ENCODE measurements at places on chromosomes 3 and 15.

GRCh38 chr15:65902373-65902772, 33.1 kb downstream of the RAB11A start:
- DNase-seq, result peak; percentile 50

GRCh38 chr15:65653801-65654521, 32.2 kb downstream of the SLC24A1 start:
- DNase-seq, result no peak

GRCh38 chr3:126551839-126552687, 6.7 kb downstream of the C3orf22 start:
- no peak for DNase-seq

DNA sequence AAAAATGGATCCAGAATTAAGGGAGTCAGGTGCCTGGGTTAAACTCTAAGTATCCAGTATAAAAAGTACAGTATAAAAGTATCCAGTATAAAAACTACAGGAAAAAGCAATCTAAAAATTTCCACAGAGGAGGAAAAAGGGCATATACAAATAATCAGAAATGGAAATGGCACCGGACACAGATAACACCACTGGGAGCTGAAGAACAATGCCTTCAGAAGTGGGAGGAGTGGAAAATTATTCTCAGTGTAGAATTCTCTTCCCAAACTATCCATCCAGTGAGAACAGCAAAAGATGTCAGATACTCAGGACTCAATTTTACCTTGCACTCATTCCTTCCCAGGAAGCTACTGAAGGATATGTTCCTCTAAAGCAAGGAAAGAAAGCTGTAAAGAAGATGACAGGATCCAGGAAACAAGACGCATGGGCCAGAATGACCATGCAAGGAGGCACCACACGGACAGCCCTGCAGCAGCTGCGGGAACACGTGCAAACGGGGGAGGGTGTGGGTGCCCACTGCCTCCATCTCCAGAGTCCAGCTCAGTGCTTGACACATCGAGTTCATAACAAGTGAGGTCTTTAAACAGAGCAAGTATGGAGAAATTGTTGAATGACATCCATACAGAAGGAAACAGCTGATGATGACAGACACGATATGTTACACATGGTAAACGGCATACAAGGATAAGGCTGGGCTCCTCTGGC, 68.5 kb downstream of the CHSY1 start:
- no peak for DNase-seq

DNA sequence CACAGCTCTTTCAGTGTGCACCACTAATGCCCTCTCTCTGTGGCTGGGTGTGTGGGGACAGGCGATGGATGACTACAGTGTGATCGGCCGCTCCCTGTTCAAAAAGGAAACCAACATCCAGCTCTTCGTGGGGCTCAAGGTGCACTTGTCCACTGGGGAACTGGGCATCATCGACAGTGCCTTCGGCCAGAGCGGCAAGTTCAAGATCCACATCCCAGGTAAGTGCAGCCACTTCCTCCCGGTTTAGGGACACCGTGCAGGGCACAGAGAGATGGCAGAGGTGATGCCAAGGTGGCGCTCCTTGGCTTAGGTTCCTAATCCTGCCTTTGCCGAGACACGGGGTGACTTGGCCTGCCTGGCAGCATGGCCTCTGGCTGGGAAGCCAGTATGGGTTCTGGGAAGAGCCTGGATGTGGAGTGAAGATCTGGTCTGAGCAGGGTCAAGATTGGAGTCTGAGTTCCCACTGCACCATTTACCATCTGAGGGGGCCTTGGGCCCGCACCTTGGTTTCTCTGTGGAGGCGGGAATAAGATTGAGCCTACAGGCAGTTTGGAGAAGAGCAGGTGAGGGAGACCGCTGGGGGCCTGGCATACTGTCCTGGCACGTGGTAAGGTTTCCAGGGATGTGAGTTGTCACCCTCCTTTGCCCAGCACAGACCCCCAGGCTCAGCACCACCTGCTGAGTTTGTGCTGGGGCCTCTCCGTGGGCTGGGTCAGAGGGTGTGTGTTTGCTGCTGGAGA, 108.4 kb downstream of the DNAJB8 start:
- no peak for DNase-seq

DNA sequence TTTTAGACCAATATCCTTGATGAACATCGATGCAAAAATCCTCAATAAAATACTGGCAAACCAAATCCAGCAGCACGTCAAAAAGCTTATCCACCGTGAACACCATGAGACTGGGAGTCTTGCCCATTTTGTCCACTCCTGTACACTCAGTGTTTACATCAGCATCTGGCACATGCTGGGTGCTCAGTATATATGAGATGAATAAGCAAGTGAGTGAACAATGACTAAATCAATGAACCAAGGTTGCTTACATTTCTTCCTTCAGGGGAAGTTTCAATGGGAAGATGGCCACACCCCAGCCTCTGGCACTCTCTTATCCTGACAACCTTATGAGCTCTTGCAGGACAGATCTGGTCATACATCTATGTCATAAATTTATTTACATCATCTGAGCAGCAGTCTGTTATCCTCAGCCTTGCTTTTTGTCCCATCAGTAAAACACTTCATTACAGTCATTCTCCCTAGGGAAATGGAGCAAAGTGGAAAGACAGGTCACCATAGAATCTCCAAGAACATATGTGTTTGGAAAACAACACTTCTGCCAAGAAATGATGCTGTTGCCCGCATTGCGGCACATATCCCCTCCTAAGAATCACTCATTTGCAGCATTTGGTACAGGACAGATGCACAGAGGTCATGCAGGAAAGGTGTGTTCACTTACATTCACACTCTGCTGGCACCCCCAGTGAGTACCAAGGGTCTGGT, 171.8 kb upstream of the EIF1B start:
- DNase-seq, result no peak

DNA sequence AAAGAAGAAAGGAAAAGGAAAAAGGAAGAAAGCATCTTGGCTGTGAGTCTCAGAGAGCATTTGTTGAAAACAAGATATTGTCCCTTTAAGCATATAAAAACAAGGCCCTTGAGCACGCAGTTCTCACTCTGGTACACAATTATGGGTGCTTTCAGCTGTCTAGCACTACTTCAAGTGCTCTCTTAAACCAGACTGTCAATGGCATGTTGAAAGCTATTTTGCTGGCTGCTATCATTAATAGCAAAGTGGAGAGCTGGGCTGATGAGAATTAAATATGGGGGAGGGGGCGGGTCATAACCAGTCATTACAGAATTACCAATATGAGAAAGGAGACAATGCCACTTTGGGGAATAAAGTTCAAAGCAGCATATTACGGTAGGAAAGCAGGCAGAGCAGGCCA, 9.3 kb downstream of the TLE3 start:
- DNase-seq, result no peak

DNA sequence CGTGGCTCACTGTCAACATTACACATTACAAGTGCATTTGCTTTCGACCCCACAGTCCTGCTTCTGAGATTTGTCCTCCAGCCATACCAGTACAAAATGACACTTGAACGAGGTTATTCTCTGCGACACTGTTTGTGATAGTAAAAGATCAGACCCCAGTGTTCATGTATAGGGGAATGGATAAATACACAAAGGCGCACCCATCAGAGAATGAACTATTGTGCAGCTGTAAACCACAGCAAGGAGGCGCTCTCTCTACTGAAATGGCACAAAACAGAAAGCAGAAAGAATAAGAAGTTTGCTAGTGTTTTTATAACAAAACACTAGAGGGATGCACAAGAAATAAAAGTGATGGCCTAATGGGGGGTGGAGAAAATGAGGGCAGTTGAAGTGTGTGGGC, 4.9 kb upstream of the CHSY1 start:
- no peak for DNase-seq

DNA sequence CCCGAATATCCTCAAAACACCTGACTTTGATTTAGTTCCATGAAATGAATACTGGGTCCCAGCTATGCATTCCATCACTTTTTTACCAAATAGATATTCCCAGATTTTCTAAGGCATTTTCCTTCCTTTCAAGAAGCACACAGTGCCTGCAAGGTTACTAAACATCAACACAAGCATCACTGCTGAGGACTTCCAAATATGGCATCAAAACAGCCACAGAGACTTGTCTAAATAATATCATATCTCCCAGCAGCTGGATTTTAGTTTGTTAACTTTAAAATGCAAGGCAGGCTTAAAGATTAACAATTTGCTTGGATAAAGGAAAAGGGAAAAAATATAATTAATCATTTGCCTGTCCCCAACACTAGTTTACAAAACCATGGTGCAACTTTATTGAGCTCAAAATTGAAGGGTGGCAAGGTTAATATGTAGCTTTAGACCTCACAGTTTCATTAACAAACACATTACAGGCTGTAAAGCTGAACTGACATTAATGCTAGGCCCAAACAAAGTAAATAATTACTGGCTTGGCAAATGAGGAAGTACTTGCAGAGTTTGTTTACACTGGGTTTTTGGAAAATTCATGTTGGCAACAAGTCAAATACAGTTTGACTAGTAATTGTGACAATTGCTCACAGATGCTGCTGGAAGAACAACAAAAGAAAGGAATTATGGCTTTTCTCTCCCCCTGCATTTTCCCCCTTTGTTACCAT, 401.7 kb upstream of the CDIN1 start:
- no peak for DNase-seq

DNA sequence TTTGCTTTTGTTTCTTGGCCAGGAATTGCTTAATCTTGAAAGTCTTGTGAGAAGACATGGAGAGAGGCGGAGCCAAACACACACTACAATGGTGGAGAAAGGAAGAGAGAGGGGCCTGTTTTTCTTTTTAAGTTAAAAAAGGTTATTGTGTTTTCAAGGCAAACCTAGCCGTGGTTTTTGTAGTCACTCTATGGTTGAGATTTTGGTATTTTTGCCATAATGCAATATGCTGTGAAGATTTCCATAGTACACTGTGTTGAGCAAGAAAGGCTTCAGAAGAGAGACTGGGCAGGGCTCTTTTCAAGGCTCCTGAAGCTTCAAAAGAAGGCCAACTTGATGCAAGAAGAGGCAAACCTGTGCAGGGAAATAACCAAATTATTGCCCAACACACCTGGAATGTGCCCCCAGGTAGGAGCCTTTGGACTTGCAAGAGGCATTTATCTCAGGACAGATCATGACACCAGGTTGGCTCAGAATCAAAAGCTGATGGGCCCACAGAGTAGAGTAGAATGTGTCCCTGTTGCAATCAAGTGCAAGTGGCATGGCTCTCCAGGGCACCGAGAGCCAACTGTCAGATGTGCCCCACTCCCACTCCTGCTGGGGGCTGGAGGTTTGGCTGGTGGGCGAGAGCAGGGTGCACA, 22.1 kb downstream of the AMOTL2 start:
- DNase-seq, result no peak

- DNase-seq, result no peak
Observed at GRCh38 chr3:108907194-108907593, 46.5 kb downstream of the GUCA1C start.

GRCh38 chr15:60074181-60074885, 70.2 kb downstream of the FOXB1 start:
- DNase-seq, result no peak

GRCh38 chr3:126750756-126751121, 46.7 kb downstream of the CHCHD6 start:
- DNase-seq, result peak; percentile 23

DNA sequence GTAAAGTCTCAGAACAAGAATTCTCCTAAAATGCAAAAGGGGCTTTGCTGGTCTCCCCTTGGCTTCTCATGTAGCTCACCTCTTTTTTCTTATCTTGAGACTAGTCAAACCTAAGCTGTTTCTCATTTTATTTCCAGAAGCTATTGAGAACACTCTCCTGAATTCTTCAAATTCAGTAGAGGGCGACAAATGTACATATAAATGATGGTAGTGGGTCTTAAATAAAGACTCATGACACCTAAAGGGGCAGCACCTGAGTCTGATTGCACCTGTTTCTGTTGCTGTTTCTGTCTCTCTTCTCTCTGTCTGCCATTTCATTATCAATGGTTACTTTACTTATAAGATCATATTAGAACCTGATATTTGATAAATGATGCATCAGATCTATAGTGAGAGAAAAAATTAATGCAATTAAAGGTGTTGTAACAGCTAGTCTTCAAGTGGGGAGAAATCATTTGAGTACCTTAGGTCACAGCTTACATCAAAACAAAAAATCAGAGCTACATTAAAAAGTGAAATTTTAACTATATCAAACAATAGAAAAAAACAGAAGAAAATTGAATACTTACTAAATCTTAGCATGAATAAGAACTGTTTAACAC, 7.0 kb downstream of the ADIPOQ start:
- DNase-seq, result peak; percentile 66

All from iPS-NIHi11 (cell line).